Uterus (tissue), 4 donors: ENCODE measurements at places on chromosomes 11 and 22.

GRCh38 chr11:107593951-107594350, 3.0 kb downstream of the ELMOD1 start:
- H3K27me3 ChIP-seq: no peaks in the 10 kb centered on the region
- peaks cover 3% of the 10 kb centered on the region for H3K4me1 ChIP-seq
- no peak for DNase-seq
- H3K27ac ChIP-seq: no peak overlapping the region
- H3K36me3 ChIP-seq: no peaks in the 10 kb centered on the region

DNA sequence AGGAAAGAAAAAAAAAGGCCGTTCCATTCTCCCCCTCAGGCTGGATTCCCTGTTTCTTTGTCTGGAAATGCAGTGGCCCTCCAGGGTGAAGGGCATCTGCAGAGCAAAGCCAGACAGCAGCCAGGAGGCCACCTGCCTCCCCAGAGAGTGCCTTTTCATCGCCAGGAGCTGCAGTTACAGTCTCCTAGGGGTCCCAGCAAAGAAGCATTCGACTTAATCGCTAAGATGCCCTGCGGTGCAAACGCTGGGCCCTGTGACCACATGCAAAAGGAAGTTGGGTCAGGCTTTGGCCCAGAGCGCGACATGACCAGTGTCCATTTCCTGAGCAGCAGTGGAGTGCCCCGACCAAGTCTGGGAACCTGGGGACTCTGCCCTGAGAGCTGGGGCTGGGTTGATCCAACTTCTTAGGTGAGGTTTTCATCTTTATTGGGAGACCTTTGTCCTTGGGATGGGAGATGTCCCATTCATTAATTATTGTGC, 304.6 kb downstream of the OPCML start:
- H3K27ac ChIP-seq: no peak overlapping the region
- H3K36me3 ChIP-seq: no peaks in the 10 kb centered on the region
- H3K27me3 ChIP-seq: no peaks in the 10 kb centered on the region
- no peak overlapping the region for H3K4me3 ChIP-seq
- no peak for DNase-seq

GRCh38 chr11:65879617-65880016, at the start of gene CTSW:
Gene CTSW (plus strand): TSS chr11:65879837. CDS start chr11:65879855, 18 bp downstream.
- H3K4me3 ChIP-seq: no peak within 1 kb of the TSS
- no peak within 1 kb of the TSS for H3K27ac ChIP-seq
- H3K36me3 ChIP-seq: no peaks in the 10 kb centered on the region
- no peaks in the 10 kb centered on the region for H3K27me3 ChIP-seq
- H3K4me1 ChIP-seq: no peaks in the 10 kb centered on the region

GRCh38 chr22:43819421-43819921, 7.4 kb upstream of the EFCAB6 start:
- H3K36me3 ChIP-seq: no peaks in the 10 kb centered on the region
- H3K4me1 ChIP-seq: no peaks in the 10 kb centered on the region
- DNase-seq: no peak
- H3K27me3 ChIP-seq: no peaks in the 10 kb centered on the region
- no peak overlapping the region for H3K27ac ChIP-seq

- H3K27me3 ChIP-seq: no peaks in the 10 kb centered on the region
- DNase-seq: no peak
- H3K4me3 ChIP-seq: no peak overlapping the region
- no peak overlapping the region for H3K27ac ChIP-seq
- H3K36me3 ChIP-seq: no peaks in the 10 kb centered on the region
- no peaks in the 10 kb centered on the region for H3K4me1 ChIP-seq
Observed at GRCh38 chr11:1843098-1843473, 4.3 kb downstream of the TNNI2 start.
